ENCODE measurements at places on chromosomes 2 and 18.

- DNase-seq: no peak
Measured at GRCh38 chr2:106057206-106057605, 136.9 kb downstream of the UXS1 start.

GRCh38 chr2:232521959-232522622 is 1.9 kb downstream of the PRSS56 start:
- no peak for DNase-seq

- DNase-seq: no peak
Measured at GRCh38 chr18:6956495-6956894, 161.1 kb downstream of the LAMA1 start.

- no peak for DNase-seq
Measured at GRCh38 chr18:22826726-22827125, 106.4 kb upstream of the RBBP8 start.

DNA sequence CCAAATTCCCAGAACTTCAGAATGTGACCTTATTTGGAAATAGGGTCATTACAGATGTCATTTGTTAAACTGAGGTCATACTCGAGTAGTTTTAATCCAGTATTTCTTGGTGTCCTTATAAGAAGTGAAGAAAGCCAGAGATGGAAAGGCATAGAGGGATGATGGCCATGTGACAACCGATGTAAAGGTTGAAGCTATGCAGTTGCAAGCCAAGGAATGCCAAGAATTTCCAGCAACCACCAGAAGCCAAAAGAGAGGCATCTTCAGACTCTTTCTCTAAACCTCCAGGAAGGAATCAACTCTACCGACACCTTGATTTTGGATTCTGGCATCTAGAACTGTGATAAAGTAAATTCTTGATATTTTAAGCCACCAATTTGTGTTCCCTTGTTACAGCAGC is 242.2 kb downstream of the CDH20 start:
- no peak for DNase-seq

GRCh38 chr2:64210816-64211215 is 66.6 kb upstream of the PELI1 start:
- DNase-seq: no peak

GRCh38 chr2:4020153-4020552 is 316.8 kb downstream of the DCDC2C start:
- no peak for DNase-seq

- DNase-seq: no peak
Measured at GRCh38 chr2:197414039-197414438, 20.8 kb downstream of the SF3B1 start.

GRCh38 chr2:25817630-25818029 is 60.7 kb downstream of the ASXL2 start:
- DNase-seq: no peak

DNA sequence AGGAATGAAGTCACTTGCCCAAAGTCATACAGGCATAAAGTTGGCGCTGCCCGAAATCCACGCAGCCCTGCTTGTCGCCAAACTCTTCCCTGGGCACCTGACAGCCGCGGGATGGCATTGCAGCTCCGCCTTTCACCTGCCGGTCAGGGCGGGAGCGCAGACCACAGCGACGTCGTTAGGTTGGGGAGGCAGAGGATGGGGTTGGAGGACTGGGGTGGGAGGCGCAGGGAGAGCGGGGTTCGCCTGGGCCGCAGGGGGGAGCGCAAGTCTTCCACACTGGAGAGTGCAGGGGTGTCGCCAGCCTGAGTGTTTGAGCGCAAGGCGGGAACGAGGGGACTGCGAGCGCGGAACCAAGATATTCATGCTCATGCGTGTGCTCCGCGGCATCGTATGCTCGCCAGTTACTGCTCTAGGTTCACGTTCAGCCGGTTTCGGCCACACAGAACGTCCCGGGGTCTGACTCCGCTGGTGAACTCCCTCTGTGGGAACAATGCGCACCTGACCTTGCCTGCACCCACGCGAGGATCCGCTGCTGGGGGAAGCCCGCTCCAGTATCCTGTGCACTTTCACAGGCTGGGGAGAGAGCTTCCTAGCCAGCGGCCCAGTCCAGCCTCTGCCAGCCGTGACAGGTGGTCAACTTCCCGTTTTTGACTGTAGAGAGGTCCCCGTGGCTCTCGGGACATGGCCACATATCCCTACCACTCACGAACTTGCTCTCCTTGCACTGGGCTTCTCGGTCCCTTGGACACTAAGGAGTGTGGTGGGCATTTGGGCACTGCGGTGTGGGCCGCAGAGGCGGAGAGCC is 767 bp upstream of the NPPC start:
- no peak for DNase-seq

- no peak for DNase-seq
Measured at GRCh38 chr18:10354241-10354811, 100.1 kb upstream of the APCDD1 start.

DNA sequence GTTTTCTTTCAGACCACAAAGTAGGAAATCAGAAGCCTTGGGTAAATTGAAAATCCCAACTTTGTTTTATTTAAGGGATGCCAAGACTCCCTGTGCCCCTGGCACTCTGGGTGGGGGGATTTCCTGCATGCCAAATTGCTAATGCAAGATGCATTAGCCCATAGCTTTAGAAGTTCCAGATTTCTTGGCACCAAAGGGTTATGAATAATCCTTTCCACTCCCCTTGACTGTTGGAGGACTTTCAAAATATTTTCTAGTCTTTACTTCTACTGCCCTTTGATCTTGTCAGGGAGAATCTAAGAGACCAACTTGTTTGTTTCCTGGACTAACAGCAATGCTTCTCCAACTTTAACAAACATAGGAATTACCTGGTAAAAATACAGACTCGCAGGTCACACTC is 81.8 kb upstream of the TGIF1 start:
- DNase-seq: peak; percentile 47

DNA sequence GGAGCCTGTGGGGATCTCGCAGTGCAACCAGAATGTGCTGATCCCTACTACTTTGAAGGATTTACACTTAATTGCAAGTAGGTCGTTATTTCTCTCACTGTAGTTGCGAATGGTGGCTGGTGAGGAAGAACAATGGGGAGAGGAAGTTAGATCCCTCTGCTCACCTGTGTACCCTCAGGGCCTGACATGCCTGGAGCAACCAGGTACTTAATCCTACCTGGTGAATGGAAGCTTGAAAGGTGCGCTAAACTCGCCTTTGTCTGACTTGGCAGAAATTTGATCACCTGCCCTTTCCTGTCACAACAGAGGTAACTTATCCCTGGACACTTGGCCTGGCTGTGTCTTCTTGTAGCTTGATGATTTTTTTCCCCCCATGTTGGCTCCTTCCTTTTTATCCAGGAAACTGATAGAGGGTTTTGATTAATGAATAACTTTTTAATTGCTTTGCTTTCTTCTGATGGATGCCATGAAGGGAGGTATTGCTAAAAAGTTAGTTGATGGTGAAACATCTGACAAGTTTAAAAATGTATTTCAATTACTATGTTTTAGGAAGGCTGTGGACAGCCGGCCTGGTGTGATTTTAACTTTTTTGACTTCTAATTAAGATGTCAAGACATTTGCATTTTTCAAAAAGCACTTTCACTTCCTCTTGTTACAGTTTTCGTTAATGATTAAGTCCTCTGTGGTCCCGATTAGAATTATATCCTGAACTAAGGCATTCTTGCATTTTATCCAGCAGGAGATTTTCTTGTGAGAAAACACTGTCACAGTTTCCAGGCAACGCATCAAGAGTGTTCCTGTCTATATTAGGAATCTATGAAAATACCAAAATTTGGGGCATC is 9.2 kb downstream of the SGPP2 start:
- DNase-seq: no peak

DNA sequence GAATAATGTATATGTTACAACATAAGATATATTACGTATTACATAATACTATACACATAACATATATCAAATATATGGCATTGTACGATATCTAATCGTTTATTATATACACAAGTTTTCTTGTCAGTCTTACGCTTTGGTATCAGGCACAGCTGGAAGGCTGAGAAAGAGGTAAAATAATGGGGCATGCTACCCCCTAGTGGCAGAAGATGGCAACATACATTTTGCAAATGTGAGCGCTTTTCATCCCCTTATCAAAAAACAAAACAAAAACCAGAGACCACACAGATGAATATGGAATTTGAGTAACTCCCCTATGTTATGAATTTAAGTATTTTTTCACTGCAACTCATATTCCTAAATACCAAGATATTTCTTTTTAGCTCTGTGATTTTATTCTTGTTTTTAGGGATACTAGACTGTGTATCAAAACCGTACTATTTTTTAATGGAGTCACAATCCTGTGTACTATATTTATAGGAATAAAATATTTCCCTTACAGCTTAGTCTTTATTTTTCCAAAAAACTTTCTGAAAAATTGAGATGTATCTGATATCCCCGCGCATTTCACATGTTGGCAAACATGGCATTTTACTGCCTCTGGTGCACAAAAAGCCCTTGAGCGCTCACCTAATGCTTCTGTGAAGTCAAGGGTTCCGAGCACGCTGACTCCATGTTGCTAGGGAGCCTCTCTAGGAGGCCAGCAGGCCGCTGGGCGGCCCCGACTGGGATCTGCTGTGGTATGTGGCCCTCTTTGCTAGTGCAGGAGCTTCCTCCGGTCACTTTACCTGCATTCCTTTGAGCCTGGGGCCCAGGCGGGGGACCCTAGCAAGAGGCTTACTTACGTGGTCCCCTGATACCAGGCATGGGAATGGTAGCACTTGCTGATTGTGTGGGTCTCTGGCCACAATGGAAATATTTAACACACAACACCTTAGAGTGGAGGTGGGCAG is 62.5 kb downstream of the SLC4A3 start:
- DNase-seq: peak; percentile 66

- no peak for DNase-seq
Measured at GRCh38 chr2:239583171-239583878, 182.5 kb upstream of the HDAC4 start.

DNA sequence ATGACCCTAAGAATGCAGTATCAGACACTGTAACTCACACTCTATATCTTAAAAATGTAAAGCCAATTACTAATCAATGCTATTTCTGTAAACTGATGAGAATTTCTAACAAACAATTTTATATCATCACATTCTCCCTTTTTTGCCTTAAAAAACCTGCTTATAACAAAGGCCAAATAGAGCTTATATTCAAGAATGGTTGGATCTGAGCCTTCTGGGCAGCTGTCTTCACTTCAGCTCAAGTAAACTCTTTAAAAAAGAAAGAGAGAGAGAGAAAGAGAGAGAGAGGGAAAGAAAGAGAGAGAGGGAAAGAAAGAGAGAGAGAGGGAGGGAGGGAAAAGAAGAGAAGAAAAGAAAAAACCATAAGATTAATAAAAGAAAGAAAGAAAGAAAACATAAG is 231.8 kb downstream of the KCNE4 start:
- DNase-seq: no peak

GRCh38 chr2:6052649-6053048 is 360.5 kb downstream of the SOX11 start:
- DNase-seq: no peak

- DNase-seq: no peak
Measured at GRCh38 chr2:240918258-240919091, 12.3 kb downstream of the CROCC2 start.
